ENCODE measurements at places on chromosomes 7 and 10.
A peak's percentile ranks its signal among the peaks of the same experiment; 100 is the strongest.

DNA sequence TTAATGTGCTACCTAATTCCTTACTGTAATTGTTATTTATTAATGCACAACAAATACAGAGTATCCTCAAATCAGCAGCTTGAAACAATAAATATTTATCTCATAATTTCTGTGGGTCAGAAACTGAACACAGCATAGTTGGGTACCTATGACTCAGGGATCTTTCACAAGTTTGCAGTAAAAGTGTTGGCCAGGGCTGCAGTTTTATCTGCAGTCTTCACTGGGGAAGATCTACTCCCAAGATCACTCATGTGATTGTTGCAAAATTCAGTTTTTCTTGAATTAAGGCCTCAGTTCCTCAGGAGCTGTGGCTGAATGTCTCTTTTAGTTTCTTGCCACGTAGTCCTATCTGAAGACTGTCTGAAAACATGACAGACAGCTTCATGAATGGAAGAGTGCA, 237.8 kb downstream of the ZWINT start:
- no peak for DNase-seq

DNA sequence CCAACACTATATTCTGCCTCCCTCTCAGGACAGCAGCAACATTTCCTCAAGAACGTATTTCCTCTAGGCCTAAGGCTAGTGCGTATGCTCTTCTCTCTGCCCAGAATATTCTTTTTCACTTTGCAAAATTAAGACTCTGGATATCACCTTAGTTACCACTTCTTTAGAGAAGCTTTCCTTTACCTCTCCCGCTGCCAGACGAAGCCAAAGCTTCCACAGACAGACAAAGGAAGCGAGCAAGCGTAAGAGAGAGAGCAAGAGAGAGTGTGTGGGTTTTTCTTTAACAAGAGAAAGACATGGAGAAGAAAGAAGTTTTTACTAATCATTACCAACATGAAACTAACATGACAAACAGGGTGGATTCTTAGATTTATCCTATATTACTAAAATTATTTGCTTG, 64.1 kb downstream of the P4HA1 start:
- no peak for DNase-seq

GRCh38 chr7:151493083-151493482, 26.6 kb downstream of the RHEB start:
- no peak for DNase-seq

DNA sequence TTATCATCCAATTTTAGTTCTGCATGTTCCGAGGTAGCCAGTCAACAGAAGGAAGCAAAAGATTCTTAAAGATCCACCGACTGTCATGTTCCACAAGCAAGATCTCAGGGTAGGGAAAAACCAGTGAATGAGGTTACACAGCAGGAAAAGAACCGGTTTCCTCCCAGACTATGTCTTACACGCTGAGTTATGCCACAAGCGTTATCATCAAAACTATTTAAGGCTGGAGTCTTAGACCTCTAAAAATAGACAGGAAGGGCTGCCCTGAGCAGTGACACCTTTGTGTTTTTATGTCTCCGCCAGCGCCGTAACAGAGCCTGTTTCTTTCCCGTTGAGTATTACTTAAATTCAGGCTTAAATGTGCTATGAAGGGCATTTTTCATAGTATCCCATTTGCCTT, 48.3 kb downstream of the PROSER2 start:
- DNase-seq, result no peak

GRCh38 chr7:66173856-66174255, 31.3 kb upstream of the TPST1 start:
- no peak for DNase-seq

- peak; percentile 64 for DNase-seq
These were observed 17.9 kb upstream of the AGK start for GRCh38 chr7:141533149-141533949.

GRCh38 chr10:8060010-8060703, 5.7 kb downstream of the GATA3 start:
- no peak for DNase-seq

DNA sequence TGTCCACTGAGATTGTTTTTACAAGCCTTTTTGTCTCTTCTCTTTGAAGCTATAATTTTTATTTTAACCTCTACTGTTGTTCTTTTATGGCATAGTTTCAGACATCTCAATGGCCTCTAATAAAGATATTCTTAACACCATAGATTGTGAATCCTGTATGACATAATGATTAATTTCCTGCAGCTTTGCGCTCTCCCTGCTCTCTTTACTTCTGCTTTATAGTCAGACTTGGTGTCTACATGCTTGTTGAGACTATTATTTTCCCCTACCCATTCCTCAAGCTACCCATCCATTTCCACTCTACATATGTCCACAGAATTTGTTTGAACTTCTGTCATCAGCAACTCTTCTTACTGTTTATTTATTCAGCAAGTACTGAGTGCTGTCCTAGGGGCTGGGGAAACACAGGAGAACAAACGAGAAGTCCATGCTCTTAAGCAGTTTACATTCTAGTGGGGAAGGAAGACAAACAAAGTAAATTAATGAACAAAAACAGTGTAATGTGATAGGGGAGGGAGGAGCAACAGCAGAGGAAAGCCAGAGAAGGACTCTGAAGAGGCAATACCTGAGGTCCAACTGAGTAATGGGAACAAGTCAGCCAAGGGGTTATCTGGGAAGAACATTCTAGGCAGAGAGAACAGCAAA, 110.1 kb downstream of the CDK14 start:
- DNase-seq, result no peak

DNA sequence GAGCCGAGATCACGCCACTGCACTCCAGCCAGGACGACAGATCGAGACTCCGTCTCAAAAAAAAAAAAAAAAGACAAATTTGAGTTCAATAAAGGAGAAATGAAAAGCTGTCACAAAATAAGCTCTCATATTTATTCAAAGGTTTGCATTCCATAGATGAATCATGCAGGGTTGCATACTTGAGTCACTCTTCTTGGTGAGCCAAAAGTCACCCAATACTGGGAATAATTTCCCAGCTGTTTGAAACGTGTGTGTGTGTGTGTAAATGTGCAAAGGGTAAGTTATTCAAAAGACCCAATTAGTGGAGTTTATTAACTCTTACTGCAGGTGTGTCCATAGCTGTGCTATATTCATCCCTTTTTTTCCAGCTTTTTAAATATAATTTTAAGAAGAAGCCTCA, 297.7 kb downstream of the CCDC3 start:
- DNase-seq, result no peak

DNA sequence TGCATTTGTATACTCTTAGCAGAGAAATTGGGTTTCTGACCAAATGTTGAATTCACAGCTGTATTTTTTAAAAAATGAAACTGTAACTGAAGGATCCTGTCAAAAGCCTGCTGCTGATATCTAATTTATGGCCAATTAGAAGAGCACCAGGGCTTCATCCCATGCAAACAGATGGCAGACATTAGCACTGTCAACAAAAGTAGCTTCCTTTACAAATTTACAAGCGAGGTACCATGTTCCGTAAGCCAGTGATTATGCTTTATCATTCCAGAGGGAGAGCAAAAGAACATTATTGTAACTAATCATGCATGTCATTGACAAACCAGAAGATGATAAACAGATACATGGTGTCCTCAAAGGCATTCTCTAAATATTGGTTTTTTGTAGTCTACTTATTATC, 177.2 kb upstream of the DKK1 start:
- DNase-seq, result no peak

GRCh38 chr10:26407406-26407969, 30.7 kb upstream of the APBB1IP start:
- DNase-seq, result no peak

DNA sequence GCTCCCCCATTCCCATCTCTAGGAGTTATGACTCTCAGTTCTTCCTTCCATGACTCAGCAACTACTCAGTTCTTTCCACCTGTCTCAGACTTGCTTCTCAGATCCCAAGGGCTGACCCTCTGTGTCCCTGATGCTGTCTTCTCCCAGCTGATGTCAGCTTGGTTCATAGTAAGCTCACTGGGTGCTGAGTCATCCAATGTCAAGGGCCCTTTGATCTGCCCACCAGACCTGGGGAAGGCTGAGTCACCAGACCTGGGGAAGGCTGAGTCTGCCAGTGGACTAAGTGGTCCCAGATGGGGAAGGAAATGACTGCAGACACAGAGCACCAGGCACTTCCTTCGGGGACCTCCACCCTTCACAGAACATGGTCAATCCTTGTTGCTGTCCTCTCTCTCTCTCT, 76.1 kb upstream of the ZEB1 start:
- no peak for DNase-seq

All from hematopoietic multipotent progenitor cell treated with erythropoietin and hydrocortisone succinate and interleukin-3 and kit ligand, for 15 days (in vitro differentiated cells).